ENCODE measurements at places on chromosomes 13 and 19. TPM values are rescaled to one million over a fixed set of nuclear protein-coding genes. Genes with fewer than 3 reads are reported as not detected.

DNA sequence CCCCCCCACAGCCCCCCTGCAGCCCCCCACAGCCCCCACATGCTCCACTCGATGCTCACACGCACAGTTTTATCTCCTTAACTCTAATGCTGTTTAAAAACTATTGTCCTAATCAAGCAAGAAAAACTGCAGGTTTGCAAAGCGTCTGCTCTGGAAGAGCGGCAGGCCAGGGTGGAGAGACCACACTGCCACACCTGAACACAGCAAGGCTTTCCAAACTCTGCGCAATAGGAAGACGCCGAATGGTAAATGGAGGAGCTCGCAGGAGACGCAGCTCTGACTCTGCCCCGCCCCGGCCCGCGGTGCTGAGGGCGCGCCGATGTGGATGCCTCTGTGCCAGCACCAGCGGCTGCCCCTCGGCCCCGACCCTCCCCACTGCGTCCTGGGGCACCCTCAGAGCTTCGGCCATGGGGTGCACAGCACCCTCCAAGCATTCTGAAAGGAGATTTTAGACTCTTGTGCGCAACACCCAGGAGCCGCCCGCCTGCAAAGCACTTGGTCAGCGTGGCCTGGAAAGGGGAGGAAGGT, 32.4 kb downstream of the RASA3 start:
- no peak overlapping the region for H3K4me3 ChIP-seq
- no peak overlapping the region for H3K27ac ChIP-seq

DNA sequence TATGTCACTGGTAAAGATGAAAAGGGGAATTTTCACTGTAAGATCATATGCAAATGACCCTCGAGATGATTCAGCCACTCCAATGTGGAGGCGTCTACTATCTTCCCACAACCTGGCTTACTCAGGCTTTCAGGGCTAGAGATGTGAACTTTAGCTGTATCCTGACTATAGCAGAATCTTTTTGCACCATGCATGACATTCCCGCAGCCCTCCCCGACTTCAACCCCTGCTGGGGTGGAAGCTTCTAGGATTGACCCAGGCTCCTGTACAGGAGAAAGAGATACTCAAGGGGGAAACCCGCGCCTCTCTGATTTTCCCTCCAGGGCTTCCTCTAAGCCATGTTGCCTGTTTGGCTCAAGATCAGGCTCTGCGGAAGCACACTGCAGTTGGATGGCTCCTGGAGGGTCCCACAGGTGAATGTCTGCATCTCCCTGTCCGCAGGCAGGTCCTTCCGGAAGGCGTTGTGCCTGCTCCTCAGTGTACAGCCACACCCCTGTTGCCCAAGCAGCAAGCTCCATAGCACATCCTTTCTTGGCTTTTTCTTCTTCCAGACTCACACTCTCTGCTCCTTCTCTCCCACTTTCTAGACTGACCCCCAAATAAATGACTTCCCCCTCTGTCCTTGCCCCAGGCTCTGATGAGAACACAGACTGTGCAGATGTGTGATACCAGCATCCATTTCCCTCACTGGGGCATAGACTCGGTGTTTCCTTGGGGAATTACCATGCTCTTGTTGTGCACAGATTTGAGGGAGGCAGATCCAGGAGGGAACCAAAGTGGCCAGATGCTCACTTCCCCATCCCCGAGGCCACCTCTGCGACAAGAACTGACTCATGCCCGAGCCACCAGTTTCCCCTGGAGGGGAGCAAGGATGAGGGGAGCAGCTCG, 29.1 kb upstream of the POP4 start:
- no peak overlapping the region for H3K27ac ChIP-seq
- no peaks in the 10 kb centered on the region for H3K4me1 ChIP-seq
- no peak overlapping the region for H3K4me3 ChIP-seq

GRCh38 chr13:79295906-79296706, 109.9 kb downstream of the RBM26 start:
- H3K36me3 ChIP-seq: no peaks in the 10 kb centered on the region
- no peaks in the 10 kb centered on the region for H3K4me1 ChIP-seq
- DNase-seq: no peak
- H3K27ac ChIP-seq: no peak overlapping the region

GRCh38 chr13:58994077-58994476, 1169.7 kb downstream of the DIAPH3 start:
- no peaks in the 10 kb centered on the region for H3K4me1 ChIP-seq
- no peaks in the 10 kb centered on the region for H3K27me3 ChIP-seq
- no peak overlapping the region for H3K27ac ChIP-seq
- no peak overlapping the region for H3K4me3 ChIP-seq
- no peak for DNase-seq

GRCh38 chr19:35328851-35329285, at the start of gene CD22:
Gene CD22, plus strand, starts transcription at chr19:35329187. Its CDS starts 2,854 bp downstream, at chr19:35332041.
- DNase-seq: no peak
- H3K36me3 ChIP-seq: no peaks in the 10 kb centered on the region
- H3K4me1 ChIP-seq: no peaks in the 10 kb centered on the region
- H3K27ac ChIP-seq: no peak within 1 kb of the TSS

GRCh38 chr19:56966225-56966696, 125.7 kb upstream of the PEG3 start:
- no peaks in the 10 kb centered on the region for H3K4me1 ChIP-seq
- DNase-seq: no peak
- H3K27ac ChIP-seq: no peak overlapping the region
- no peaks in the 10 kb centered on the region for H3K27me3 ChIP-seq
- no peaks in the 10 kb centered on the region for H3K36me3 ChIP-seq

- H3K4me1 ChIP-seq: peaks cover 32% of the 10 kb centered on the region
- DNase-seq: no peak
- H3K36me3 ChIP-seq: peaks cover 12% of the 10 kb centered on the region
- no peaks in the 10 kb centered on the region for H3K27me3 ChIP-seq
- no peak overlapping the region for H3K27ac ChIP-seq
Observed at GRCh38 chr19:45764945-45765701, 3.9 kb downstream of the SIX5 start.

DNA sequence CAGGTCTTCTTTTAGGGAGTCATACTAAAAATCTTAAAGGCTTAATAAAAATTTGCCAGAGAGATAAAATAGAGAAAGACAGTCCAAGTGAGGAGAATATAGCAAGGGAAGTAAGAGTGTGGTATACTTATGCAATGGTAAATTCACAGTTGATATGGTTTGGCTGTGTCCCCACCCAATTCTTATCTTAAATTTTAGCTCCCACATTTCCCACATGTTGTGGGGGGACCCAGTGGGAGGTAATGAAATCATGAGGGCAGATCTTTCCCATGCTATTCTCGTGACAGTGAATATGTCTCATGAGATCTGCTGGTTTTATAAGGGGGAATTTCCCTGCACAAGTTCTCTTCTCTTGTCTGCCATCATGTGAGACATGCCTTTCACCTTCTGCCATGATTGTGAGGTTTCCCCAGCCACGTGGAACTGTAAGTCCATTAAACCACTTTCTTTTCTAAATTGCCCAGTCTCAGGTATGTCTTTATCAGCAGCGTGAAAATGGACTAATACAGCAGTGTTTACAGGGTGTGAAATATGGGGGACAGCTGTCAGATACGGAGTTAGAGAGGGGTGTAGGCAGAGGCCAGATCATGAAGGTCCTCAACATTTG, 115.4 kb downstream of the UGGT2 start:
- H3K4me3 ChIP-seq: no peak overlapping the region
- no peak for DNase-seq
- no peak overlapping the region for H3K27ac ChIP-seq
- H3K27me3 ChIP-seq: no peaks in the 10 kb centered on the region

GRCh38 chr13:113969311-113969972, 4.4 kb downstream of the C13orf46 start:
- no peaks in the 10 kb centered on the region for H3K4me1 ChIP-seq
- H3K36me3 ChIP-seq: peaks cover 3% of the 10 kb centered on the region
- H3K27ac ChIP-seq: no peak overlapping the region
- no peak overlapping the region for H3K4me3 ChIP-seq
- no peak for DNase-seq

DNA sequence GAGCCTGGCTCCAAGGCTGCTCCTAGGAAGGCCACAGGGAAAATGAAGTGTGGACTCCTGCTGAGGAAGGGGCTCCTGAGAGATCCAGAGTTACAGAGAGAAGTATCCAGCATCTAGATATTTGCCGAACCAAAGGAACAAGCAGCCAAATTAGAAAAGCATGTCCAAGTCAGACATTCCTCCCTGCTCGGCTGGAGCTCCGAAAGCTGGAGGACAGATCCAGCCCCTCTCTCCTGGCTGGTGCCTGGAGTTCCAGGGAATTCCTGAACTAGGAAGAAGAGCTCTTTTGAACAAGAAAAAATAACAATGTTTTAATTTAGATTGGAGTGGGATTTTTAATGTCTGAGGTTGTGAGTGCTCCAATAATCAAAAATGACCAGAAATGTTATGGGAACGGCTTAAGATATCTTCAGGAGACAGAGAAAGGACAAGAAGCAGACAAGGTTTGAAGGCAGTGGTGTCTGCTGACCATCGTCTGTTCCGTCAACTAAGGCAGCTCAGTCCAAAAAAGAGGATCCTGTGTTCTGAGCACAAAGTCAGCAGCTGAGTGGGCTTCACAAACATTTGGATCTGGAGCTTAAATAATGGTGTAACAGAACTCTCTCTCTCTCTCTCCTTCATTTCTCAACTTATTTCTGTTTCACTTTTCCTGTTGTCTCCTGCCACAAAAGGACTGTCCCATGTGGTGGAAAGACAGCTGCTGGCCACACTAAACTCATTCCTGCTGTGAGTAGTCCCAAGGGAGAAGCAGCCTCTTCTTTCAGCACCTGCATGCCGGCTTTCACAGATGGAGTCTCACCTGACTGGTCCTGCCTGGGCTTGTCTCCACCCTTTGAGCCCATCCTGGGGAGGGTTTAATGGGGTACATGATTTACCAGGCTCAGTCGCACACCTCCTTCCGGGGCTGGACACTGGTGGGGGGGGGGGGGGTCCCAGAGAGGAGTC, 31.5 kb upstream of the IRS2 start:
- H3K27ac ChIP-seq: no peak overlapping the region
- DNase-seq: no peak
- no peaks in the 10 kb centered on the region for H3K4me1 ChIP-seq
- H3K4me3 ChIP-seq: no peak overlapping the region

- no peaks in the 10 kb centered on the region for H3K27me3 ChIP-seq
- no peak overlapping the region for H3K27ac ChIP-seq
- no peaks in the 10 kb centered on the region for H3K4me1 ChIP-seq
- no peaks in the 10 kb centered on the region for H3K36me3 ChIP-seq
- H3K4me3 ChIP-seq: no peak overlapping the region
- DNase-seq: no peak
Observed at GRCh38 chr13:34513526-34513925, 428.5 kb upstream of the NBEA start.

Gene PSG11
- polyA plus RNA-seq: not detected

Gene CEACAM6
- polyA plus RNA-seq: 25.1 TPM

Gene NCAN
- 0.03 TPM for polyA plus RNA-seq

Gene PSPN
- 1.3 TPM for polyA plus RNA-seq

- peak overlapping the region; percentile 91 for H3K27ac ChIP-seq
- H3K36me3 ChIP-seq: peaks cover 35% of the 10 kb centered on the region
- H3K4me3 ChIP-seq: peak overlapping the region; percentile 74
- peaks cover 29% of the 10 kb centered on the region for H3K4me1 ChIP-seq
Observed at GRCh38 chr19:42269478-42270345, 660 bp downstream of the CIC start.

- H3K4me3 ChIP-seq: no peak overlapping the region
- DNase-seq: no peak
- no peaks in the 10 kb centered on the region for H3K36me3 ChIP-seq
- no peaks in the 10 kb centered on the region for H3K4me1 ChIP-seq
Observed at GRCh38 chr19:28606269-28607032, 606.5 kb downstream of the UQCRFS1 start.

Gene ZNF585A
- polyA plus RNA-seq: 34.9 TPM

Gene FFAR2
- polyA plus RNA-seq: 0.54 TPM

DNA sequence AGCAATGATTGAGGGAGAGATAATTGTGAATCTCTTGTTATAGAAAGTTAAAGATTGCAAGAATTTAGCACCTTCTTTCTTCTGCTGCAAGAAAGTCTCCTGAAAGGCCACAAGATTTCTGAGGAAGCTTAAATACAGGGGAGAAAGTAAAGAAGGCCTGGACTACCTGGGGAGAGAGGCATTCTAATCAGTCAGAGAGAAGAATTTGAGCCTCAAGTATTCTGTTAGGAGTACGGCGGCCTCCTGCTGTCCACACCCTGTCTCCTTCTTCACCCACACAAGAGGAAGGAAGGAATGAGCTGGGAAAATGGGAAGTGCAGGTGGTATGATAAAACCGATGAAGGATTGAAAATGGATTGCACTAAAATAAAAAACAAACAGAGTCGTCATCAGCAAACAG, 474.7 kb downstream of the DIAPH3 start:
- no peak overlapping the region for H3K27ac ChIP-seq
- H3K27me3 ChIP-seq: no peaks in the 10 kb centered on the region
- peaks cover 6% of the 10 kb centered on the region for H3K4me1 ChIP-seq
- no peak overlapping the region for H3K4me3 ChIP-seq

DNA sequence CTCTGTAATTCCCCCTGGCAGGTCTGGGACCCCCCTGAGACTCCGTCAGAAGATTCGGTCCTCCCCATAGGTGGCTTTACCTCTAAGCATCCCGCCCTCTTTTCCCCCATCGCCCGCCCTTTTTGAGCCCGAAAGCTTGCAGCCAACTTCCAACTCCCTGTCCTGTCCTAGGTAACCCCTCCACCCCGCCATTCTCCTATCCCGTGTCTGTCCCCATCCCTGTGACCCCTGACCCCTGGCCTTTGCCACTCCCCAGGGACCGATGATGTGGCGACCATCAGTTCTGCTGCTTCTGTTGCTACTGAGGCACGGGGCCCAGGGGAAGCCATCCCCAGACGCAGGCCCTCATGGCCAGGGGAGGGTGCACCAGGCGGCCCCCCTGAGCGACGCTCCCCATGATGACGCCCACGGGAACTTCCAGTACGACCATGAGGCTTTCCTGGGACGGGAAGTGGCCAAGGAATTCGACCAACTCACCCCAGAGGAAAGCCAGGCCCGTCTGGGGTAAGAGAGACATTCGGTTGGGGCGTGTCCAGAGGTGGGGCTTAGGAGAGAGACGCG, 488 bp downstream of the RCN3 start:
- H3K4me3 ChIP-seq: peak overlapping the region; percentile 34
- peaks cover 6% of the 10 kb centered on the region for H3K4me1 ChIP-seq
- peaks cover 90% of the 10 kb centered on the region for H3K36me3 ChIP-seq
- no peak for DNase-seq
- no peak overlapping the region for H3K27ac ChIP-seq

Gene ZNF471
- polyA plus RNA-seq: 0.27 TPM

DNA sequence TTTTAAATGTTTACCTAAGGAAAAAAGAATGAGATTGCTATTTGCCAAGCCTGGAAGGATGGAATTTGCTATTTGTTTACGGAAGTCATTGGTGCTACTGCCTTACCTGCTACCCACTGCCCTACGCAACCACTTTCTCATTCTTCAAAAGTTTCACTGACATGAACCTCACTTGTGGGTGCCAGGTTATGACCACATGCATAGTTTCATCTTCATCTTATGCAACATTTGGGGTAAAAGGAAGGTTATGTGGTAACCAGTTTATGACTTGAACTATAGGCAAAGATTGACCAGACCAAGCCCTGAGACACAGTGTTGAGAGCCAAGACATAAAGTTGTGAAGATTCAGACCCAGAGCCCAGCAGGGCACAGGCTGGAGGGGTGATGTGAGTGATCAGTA, 142.5 kb downstream of the LACC1 start:
- H3K4me1 ChIP-seq: no peaks in the 10 kb centered on the region
- no peak overlapping the region for H3K27ac ChIP-seq
- DNase-seq: no peak
- no peak overlapping the region for H3K4me3 ChIP-seq

Gene RASIP1
- polyA plus RNA-seq: 3.8 TPM

Gene ZNF581
- polyA plus RNA-seq: 15.9 TPM

Gene CABP5
- polyA plus RNA-seq: not detected
